ENCODE measurements at places on chromosomes 16 and 17.

DNA sequence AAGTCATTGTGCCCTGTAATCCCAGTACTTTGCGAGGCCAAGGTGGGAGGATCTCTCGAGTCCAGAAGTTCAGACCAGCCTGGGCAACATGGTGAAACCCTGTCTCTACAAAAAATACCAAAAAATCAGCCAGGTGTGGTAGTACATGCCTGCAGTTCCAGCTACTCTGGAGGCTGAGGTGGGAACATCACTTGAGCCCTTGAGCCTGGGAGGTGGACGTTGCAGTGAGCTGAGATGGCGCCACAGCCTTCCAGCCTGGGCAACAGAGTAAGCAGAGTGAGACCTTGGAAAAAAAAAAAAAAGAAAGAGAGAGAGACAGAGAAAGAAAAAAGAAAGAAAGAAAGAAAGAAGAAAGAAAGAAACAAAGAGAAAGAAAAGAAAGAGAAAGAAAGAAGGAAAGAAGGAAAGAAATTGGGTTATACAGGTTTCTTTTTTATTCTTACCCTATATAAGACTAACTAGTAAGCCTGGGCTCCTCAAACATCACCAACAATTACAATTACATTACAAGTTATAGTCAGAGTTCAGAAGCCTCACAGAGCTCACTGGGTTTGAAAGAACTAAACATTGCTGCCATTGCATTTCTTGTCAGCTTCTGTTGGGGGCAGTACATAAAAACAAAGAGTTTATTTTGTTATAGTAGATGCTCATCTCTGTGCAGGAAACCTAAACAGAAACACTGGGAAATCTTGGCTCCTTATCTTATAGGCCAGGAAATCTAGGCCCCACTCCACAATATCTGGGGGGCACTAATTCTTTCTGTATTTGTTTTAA is 6.7 kb upstream of the ABCA9 start:
- DNase-seq = no peak

DNA sequence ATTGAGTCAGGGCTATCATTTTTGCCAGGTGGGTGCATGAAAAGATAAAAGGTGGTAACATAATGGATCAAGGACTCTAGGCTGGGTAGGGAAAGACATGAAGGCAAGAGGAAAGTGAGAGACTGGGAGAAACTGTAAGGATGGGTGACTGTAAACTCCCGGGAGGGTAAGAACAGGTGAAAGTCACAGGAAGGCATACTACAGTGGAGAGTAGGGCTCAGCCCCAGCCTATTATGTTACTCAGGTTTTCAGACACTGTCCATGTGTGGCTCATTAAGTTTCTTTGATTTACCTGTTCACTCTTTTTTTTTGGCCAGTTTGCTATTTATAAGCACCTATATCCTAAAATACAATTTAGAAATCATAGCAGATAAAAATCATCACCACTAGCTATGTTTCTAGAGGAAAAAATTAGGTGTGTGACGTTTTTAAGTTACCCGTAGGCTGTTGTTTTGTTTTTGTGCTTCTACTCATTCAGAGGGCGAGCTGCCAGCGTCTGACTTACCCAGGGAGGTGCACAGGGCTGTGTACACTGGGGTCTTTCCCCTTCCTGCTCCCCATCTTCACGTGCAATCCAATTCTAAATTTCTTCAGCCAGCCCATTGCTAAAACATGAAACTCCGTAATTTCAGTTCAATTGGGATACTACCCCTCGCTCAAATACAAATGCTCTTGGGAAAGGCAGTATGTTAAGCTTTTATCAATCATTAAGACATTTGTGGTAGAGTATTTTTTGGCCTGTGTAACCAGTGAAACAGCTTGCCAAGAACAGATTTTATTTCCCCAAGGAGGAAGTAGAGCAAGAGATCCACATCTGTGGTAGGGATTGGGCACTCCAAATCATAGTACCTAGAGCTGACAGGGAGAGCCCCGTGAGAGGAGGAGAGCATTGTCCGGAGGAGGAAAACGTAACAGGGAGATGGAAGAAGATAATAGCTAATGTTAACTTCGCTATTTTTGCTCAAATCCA is 21.7 kb upstream of the VWA3A start:
- no peak for DNase-seq

- no peak for DNase-seq
Observed at GRCh38 chr16:2371421-2371820, 30.9 kb upstream of the ABCA3 start.

GRCh38 chr16:55330781-55331647 is 7.0 kb downstream of the IRX6 start:
- DNase-seq = no peak

DNA sequence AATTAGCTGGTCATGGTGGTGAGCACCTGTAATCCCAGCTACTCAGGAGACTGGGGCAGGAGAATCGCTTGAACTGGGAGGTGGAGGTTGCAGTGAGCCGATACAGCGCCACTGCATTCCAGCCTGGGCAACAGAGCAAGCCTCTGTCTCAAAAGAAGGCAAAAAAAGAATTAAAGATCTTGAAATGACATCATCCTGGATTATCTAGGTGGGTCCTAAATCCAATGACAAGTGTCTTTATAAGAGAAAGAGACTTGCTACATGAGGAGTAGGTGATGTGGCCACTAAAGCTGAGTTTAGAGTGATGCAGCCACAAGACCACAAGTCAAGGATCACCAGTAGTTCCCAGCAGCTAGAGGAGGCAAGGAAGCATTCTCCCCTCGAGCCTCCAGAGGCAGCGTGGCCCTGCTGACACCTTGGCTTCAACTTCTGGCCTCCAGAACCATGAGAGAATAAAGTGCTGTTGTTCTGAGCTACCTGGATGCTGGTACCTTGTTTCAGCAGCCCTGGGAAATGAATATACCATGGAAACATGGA is 15.8 kb downstream of the CIITA start:
- DNase-seq = no peak

GRCh38 chr17:76077584-76078110 is 1.3 kb upstream of the ZACN start:
- peak; percentile 59 for DNase-seq

DNA sequence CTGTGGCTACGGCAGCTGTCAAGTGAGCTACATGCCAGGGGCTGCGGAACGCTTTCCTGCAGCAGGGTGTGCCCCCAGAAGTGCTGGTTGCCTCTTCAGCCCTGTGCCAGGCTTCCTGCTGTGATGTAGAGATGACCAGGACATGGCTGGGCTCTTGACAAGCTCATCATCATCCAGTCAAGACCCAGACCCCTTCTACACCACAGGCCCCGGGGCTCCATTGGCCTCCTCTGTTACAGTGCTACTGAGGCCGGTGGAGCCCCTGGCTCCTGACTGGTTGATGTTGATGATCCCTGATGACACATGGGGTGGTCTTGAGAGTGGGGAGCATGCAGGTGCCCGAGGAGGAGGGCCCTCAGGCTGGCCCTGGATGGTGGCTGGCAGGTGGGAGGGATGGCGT is 50.1 kb downstream of the B9D1 start:
- DNase-seq = no peak

- DNase-seq = no peak
Observed at GRCh38 chr17:6551356-6551755, 5.0 kb downstream of the PITPNM3 start.

GRCh38 chr17:73616873-73617404 is 27.3 kb downstream of the SDK2 start:
- no peak for DNase-seq

DNA sequence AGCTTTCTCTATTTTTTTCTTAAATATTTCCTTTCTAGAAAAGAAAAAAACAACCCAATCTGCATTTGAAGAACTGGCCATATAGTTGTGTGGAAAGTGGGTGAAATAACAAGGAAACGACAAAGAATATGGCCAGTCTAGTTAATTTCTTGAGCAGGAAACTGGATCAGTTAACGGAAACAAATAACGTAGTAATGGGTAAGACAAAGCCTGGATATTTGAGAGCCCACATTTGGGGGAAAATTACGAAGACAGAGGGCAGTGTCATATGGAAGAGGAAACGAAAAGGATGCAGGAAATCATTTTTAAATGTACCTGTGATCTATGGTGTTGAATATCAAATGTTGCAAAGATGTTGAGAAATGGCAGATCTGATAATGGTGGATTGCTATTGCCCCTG is 78.6 kb downstream of the HS3ST3A1 start:
- no peak for DNase-seq

DNA sequence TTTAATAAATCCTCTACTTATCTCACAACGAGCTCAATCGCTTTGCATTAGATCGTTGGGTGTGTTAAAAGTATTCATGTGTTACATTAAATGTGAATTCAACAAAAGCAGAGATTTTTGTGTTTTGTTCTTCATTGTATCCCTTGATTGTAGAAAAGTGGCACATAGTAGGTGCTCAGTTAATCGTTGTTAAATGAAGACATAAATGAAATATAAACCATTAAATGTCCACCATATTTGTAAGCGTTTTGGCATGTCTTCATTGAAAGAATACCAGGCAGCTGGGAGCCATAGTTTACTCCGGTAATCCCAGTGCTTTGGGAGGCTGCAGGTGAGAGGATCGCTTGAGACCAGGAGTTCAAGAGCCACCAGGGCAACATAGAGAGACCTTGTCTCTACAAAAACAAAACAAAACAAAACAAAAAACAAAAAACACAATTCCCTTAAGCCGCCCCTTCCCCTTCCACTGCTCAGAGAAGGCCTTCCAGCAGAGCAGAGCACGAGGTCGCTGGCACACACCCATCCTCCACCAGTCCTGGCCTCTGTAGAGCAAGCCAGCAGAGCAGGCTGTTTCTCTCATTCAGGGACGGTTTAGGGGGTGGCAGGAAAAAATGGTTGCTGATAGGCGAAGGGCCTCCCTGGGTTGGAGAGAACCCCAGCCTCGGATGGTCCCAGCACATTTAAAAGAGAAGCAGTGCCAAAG is 673 bp upstream of the CHD9 start:
- DNase-seq = no peak

Measured in B cell (primary cell).